ENCODE measurements at places on chromosomes 12 and 14.

- no peak for DNase-seq
These were observed 1.0 kb downstream of the NUAK1 start for GRCh38 chr12:106137530-106138356.

- no peak for DNase-seq
These were observed 634.5 kb upstream of the TMEM132C start for GRCh38 chr12:127632461-127632860.

DNA sequence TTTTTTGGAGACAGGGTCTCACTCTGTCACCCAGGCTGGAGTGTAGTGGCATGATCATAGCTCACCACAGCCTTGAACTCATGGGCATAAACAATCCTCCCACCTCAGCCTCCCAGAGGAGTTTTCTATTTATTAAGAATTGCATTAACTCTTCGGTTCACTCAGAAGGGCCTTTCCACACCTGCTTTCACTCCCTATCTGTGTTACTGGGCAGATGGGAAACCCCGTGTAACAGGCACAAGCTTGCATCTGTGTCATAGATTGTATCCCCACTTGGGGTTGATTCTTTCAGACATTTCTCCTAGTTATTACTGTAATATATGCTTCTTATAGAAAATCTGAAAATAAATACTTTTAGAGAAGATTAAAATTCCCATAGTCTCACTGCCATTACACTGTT, 38.7 kb downstream of the STX2 start:
- DNase-seq, result no peak

- no peak for DNase-seq
These were observed 12.9 kb downstream of the TTC9 start for GRCh38 chr14:70654632-70655031.

GRCh38 chr12:66640691-66641460, 38.0 kb downstream of the GRIP1 start:
- DNase-seq, result no peak

DNA sequence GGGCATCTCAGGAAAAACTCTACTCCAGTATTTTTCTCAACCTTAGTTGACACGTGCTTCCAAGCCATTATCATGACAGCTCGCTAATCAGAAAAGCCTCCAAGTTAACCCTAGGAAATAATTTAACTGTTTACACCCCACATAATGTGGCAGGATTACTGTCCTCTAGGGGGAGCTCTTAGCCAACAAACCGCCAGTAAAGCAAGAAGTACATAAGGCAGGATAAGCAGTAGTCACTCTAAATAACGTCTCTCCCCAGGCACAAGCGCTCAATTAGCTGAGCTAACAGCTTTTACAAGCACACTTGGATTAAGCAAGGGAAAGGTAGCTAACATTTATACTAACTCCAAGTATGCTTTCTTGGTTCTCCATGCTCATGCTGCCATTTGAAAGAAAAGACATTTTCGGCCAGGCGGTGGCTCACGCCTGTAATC, 22.8 kb downstream of the APOBEC1 start:
- DNase-seq, result no peak

GRCh38 chr12:120136093-120136770, 19.7 kb upstream of the RAB35 start:
- no peak for DNase-seq

GRCh38 chr12:95351748-95352147, 122.2 kb upstream of the METAP2 start:
- peak; percentile 38 for DNase-seq

DNA sequence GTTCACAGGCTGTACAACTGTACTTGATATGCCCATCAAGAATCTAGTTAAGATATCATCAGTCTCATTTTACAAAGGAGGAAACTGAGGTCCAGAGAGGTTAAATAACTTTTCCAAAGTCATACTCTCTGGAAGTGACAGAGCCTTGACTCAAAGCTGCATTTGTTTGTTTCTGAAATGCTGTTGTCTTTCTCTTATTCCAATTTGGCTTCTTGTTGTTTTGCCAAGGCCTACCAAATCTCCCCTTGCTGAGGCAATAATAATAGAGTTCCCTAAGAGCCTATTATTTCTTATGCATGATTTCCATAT, 79.8 kb upstream of the C12orf71 start:
- no peak for DNase-seq

GRCh38 chr12:6961278-6961694, 9.2 kb downstream of the PHB2 start:
- DNase-seq, result peak; percentile 74

GRCh38 chr14:95536671-95537070, 1.8 kb downstream of the GLRX5 start:
- DNase-seq, result no peak

GRCh38 chr14:32932302-32932913, 6.3 kb upstream of the NPAS3 start:
- peak; percentile 26 for DNase-seq

DNA sequence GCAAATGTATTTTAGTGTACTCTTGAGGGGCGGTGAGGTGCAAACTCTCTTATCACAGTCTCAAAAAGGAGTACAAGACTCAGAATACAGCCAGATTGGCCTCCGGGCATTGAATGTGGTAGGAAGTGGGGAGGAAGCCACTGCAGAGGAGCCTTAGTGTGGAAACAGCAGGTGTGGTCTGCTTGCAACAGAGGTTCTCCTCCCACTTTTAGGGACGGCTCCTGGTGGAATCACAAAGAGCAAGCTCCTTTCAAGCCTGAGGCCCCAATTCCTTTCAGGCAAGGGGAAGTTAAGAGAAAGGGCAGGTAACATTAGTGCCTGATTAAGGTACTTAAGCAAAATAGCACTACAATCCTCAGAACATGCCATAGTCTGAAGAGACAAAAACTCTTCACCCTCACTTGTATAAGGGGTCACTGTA, 23.7 kb upstream of the SLC2A3 start:
- peak; percentile 78 for DNase-seq

GRCh38 chr12:73445658-73446324, 1091.8 kb upstream of the ATXN7L3B start:
- no peak for DNase-seq

GRCh38 chr12:100789146-100789545, 5.4 kb upstream of the ANO4 start:
- DNase-seq, result no peak

DNA sequence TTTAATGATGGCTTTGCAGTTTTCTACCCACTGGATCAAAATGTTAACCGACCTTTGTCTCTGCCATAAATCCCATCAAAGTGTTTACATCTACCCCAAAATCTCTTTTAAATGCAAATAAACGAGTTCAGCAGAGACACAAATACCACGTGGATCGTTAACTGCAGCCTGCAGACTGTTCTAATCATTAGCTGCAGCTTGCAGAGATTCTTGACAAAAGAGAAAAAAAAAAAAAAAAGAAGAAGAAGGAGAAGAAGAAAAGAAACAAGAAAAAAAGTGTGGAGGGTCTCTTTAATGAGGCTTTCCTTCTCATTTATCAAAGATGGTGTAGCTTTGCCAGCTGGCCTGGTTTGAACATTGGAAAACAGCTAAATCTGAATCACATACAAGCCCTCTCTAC, 275.7 kb downstream of the NEDD1 start:
- DNase-seq, result no peak

DNA sequence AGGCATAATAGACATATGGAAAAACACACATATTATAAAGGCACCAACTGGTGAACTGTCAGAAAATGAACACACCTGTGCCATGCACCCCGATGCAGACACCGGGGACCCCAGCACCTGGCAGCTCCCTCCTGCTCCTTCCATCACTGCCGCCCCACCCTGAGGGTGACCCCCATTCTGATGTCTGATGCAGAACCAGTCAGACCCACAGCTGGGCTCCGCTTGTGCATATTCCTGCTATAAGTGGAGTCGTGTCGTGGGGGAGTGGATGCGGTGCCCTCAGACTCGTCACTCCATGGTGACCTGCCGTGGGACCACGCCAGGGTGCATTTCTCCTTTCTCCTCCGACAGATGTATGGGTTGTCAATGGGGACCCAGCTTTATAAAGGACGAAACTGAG, 45.7 kb upstream of the MEG3 start:
- DNase-seq, result peak; percentile 37

DNA sequence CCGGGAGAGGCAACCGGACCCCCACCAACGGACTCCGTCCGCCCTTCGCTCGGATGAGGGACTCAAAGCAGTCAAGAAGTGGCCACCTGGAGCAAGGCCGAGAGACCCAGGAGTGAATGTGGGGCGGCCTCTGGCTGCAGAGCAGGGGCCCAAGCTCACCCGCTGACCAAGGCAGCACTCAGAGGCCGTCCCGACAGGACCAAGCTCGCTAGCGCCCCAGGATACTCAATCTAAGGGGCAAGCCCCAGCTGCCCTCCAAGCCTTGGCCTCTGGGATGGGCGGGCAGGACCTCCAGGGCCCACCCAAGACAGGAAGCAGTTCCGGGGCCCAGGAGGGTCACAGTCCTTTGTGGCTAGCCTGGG, 936 bp downstream of the AKT1 start:
- DNase-seq, result peak; percentile 88

DNA sequence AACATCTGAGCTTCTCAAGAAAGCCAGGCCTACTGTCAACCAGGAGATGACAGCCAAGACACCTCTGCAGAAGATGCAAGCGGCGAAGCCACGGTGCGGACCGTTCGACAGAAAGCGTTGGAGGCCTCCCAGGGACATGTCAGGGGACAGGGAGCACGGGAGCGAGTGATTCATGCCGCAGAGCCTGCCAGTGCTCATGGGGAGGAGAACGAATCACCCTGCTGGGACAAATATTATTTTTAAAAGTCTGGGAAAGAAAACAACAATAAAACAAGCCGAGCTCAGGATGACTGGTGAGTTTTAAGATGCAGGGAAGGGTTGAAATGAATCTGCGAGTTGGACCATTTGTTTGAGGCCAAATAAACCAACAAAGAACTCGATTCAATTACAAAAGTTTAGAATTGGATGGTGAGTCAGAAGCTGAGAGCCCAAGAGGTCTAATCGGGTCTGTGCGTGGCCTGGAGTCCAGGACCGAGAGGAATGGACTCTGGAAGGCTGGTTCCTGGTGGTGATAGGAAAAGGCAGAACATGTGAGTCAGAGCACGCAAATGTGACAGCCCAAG, 91.0 kb downstream of the RBM19 start:
- DNase-seq, result no peak

- DNase-seq, result no peak
These were observed 336.4 kb upstream of the NAV3 start for GRCh38 chr12:77494296-77494695.

- no peak for DNase-seq
These were observed 923.3 kb downstream of the DIO2 start for GRCh38 chr14:79287976-79288375.

DNA sequence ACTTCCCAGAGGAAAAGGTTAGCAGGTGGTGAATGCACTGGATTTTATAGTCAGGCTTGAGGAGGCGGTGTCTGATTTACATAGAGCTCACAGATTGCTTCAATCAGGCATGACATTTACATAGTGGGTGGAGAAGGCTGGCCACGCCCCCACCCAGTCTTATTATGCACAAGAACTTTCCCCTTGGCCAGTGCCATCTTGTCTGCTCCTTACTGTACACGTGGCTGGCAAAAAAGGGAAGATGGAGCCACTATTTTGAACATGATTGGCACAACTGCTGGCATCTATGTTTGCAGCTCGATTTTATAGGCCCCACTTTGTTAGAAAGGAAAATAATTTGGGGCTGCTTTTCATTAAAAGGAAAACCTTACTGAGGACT, 10.9 kb upstream of the LGMN start:
- DNase-seq, result no peak

DNA sequence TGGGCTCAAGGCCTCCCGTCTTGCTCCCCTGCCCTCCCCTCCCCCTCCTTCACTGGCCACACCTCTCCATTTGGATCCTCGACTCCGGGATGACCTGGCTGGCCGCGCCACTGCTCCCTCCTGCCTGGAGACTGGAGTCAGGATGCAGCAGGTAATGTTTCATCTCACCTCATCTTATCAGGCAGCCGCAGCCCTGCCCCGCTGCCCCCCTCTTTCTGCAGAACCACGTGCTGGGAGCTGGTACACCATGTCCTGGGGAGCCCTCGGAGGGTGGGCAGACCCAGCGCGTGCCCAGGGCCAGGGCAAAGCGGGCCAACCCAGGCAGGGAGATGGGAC, 31.1 kb downstream of the BEGAIN start:
- DNase-seq, result peak; percentile 89

DNA sequence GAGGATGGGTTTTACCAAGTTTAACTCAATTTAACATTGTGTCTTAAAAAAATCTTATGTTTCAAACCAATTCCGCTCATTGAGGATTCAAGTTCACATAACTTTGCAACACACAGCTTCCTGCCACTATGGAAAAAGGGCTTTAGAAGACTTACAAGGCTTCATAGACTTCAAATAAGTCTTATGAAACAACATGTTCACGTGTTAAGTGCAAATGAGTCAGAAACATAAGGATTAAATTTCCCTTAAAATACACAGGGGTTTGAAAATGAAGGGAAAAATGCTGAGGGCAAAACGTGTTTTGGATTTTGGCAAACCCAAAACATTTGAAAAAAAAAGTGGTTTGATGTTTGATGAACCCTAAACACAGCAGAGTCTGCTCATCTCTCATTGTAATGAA, 364.8 kb downstream of the BMP4 start:
- DNase-seq, result no peak

Measured in H7 (cell line).